ENCODE measurements at places on chromosomes 1 and 21. TPM values are rescaled to one million over a fixed set of nuclear protein-coding genes. Genes with fewer than 3 reads are reported as not detected.

Gene OR14K1
- total RNA-seq: not detected

Gene PRAMEF1
- total RNA-seq: not detected

Gene HSPA6
- 0.34 TPM for total RNA-seq

Gene CD1B
- total RNA-seq: not detected

Gene TFF3
- total RNA-seq: not detected

Gene SCAF4
- total RNA-seq: 50.3 TPM

Gene RGS1
- total RNA-seq: 8.4 TPM

Gene ENAH
- 0.84 TPM for total RNA-seq

Gene C1orf115
- total RNA-seq: 0.38 TPM

Gene S100A6
- total RNA-seq: 144 TPM

Gene KRTAP19-5
- total RNA-seq: not detected

Gene HES2
- total RNA-seq: not detected

Gene USH2A
- total RNA-seq: not detected

Gene FAM163A
- total RNA-seq: not detected

Gene ABL2
- total RNA-seq: 9.3 TPM

Gene LAMC2
- not detected for total RNA-seq

Gene RCSD1
- 56.4 TPM for total RNA-seq

Gene HSD3B2
- total RNA-seq: not detected

Gene ANKRD65
- total RNA-seq: not detected

Gene IVNS1ABP
- 139 TPM for total RNA-seq

Measured in activated naive CD8-positive, alpha-beta T cell treated with anti-CD3 and anti-CD28 coated beads for 36 hours (primary cell).